Endodermal cell (in vitro differentiated cells): ENCODE measurements at places on chromosomes 1 and 21.

DNA sequence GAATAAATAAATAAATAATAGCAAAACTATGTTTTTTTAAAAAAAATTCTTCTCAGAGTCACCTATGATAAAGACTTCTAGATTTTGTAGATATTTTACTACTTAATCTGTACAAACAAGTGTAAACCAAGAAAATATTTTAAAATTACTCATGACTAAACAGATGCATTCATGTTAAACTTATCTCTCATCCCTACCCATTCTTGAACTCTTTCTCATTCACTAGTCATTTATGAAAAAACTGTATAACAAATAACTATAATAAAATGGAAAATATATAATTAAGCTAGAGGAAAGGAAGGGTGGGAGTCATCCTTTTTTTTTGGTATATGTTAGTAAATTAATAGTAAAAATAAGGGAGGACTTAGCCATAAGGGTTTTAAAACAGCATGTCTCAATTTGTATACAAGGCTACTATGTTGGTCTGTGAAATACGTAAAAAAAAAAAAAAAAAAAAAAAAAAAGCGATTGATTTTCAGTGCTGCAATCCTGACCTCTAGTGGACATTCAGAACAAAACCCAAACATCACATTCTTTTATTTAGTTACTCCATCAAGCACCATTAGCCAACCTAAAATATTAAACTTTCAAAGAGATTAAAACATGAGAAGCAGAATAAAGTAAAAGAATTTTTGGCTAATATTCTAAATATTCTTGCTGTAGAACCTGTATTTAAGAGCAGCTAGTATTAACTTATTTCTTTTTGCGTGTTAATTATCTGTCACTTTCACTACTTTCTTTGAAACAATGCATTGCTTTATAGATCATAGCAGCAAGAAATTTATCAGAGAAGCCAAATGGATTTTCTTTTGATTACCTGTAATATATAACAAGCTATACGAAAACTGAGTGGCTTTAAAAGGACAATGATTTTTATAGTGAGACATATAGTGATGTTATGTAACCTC is 255.8 kb upstream of the CACYBP start:
- no peak for DNase-seq

DNA sequence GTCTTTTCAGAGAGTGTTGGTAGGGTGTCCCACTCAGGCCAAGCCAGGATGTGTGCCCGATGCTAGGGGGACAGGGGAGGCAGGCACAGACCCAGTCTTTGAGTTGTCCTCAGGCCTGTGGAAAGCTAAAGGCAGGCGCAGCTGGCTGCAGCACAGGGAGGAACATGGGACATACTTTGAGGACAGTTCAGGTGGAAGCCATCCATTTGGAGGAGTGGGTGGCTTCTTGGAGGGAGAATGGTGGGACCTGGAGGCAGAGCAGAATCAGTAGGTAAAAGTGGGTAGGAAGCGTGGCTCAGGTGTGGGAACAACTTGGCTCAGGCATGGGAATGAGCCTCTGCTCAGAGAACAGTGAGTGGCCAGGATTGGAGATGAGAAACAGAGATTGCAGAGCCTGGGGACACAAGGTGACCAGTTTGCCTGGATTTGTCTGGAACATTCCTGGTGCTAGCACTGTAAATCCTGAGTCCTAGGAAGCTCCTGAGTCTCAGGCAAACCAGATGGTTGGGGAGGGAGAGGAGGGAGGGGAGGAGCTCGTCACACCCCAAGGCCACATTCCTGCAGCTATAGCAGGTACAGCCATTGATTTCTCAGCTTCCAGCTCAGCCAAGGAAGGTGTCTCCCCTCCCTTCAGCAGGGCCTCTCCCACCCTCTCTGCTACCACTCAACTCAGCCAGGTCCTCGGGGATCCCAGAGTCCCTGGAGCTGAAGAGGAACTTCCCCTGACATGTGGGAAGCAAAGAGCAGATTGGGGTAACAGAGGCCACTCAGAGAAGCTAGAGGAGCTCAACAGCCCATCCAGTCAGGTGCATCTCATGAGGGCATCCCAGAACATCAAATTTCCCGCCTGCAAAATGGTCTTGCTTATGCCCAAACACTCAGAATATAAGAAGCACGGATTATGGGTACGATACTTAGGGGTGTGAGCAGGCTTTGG is 65.2 kb upstream of the TINAGL1 start:
- DNase-seq, result peak; percentile 60

GRCh38 chr21:44521928-44522752 is 17.9 kb downstream of the KRTAP10-1 start:
- DNase-seq, result peak; percentile 57

DNA sequence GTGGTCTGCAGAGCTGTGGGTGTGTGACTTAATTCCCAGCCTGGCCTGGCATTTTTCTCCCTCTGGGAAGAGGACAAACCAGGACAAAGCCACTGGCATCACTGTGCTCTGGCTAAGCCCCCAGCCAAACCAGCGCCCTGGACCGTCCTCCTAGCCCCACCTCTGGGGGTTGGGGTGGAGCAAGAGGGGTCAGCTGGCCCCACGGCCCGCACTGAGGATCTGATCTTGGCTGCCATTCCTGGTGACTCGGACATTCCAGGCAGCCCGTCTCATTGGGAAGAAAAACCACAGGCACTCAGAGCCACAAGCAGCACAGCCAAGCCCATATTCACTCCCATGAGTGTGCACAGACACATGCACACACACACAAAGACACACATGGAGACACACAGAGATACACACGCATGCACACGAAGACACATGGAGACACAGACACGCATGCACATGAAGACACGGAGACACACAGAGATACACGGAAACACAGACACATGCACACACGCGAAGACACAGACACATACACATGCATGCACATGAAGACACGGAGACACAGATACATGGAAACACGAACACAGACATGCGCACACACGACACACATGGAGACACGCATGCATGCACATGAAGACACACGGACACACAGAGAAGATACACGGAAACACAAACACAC is 2.3 kb upstream of the MXRA8 start:
- peak; percentile 81 for DNase-seq

DNA sequence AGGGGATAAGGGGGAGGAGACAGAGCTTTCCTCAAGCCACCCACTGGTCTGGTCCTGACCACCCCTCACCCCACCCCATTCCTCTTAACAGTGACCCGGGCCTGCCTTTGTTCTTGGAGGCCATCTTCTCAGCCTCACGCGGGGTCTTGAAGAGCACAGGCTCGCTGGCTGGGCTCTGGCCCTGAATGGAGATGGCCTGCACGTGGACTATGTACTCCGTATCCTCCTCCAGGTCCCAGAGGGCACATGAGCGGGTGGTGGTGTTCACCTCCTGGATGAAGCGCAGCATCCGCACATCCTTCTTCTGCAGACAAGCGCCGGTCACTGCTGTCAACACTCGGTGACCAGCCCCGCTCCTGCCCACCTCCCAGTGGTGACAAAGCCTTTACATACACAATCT is 2.6 kb downstream of the FNDC5 start:
- DNase-seq, result no peak

- DNase-seq, result no peak
These were observed 32.4 kb downstream of the BCAR3 start for GRCh38 chr1:93649231-93649630.

DNA sequence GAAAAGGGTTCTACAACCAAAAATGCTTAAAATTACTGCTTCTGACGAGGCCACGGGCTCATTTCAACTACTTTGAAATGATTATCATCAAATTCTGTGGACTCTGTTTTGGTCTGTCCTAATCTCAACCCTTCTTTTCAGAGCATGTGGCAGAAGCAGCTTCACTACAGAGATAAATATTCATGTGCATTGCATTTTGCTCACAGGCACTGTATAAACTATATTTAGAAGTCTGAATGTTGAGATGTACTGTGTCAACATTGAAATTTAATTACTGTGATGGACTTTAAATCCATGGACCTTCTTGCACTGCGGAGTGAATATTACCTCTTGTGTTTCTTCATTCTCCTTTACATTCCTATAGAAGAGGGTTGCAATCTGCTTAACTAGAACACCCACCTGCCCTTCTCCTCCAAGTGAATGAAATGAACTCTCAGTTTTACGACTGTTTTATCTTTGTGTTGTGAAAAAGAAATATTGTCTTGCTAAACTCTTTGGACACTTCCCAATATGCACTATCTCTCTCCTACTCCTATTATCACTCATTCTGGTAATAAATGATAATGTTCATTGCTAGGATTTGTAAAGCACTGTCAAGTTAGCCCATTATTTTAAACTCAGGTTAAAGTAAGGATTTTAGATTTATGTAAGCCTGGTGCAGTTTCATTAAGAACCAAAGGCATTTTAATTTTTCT is 281.2 kb upstream of the ST6GALNAC5 start:
- DNase-seq, result no peak

DNA sequence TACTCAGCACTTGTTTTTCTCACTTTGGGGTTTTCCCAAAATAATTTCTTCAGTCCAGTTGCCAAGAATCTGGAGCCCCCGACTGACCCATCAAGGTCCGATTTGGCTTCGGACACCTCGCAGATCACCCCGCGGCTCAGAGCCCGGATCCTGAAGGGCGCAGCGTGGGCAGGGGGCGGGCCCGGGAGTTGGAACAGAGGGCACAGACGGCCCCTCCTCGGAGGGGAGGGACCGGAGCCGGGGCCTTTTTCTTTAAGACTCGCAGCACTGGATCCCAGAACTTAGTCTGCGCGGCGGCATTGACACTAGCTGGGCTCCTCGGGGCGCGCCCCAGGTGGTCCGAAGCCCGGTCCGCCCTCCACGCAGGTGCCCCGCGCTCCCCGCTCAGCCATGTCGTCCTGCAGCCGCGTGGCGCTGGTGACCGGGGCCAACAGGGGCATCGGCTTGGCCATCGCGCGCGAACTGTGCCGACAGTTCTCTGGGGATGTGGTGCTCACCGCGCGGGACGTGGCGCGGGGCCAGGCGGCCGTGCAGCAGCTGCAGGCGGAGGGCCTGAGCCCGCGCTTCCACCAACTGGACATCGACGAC is at the start of gene CBR3:
TSS of gene CBR3 (plus strand) at position 277 of the 588 bp plus-strand sequence. CDS start at position 391, 114 bp downstream.
- DNase-seq, result peak; percentile 55

DNA sequence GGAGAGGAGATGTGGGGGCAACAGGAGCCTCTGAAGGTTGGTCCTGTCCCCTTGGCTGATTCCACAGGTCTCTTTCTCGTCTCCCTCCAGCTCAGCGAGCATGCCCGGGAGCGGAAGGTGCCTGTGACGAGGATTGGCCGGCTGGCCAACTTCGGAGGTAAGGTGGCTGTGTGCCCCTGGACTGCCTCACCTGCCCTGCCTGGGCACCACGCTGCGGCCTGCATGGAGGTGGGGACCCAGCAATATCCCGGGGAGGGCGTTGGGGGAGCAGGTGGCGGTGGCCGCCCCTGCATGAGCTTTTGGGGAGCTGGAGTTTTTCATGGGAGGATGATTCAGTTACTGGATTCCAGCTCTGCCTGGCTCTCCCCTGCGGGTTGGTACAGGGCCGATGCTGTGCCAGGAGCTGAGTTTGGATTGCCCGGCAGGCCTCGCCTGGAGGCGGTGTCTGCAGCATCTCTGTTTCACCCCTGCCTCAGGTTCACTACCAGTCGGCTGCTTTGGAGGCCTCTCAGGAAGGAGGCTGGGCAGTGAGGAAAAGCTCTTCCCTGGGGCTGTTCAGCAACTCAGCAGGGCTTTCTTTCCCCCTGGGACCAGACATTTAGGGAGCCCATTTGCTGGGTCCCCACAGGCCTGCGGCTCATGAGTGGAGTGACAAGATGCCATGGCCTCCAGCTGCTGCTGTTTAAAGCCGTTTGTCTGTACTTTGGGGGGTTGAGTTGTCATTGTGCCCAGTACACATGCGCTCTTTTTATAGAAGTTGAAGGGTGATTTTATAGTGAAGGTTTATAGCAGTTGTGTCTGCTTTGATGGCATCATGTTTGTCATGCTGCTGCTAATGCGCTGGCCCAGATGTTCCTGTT is 25.7 kb downstream of the COQ8A start:
- DNase-seq, result no peak

DNA sequence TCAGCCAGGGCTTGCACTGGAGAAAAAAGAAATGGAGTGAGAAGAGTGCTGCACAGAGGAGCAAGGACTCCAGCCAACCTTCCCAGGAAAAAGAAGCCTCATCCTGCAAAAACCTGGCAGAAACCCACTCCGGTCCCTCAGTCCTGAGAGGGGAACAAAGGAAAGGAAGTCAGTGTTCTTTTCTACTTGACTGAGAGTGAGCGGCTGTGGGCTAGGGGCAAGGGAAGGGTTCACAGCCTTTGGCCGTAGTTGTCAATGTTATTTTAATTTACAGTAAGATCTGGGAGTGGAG is 8.9 kb upstream of the GOLT1A start:
- no peak for DNase-seq

DNA sequence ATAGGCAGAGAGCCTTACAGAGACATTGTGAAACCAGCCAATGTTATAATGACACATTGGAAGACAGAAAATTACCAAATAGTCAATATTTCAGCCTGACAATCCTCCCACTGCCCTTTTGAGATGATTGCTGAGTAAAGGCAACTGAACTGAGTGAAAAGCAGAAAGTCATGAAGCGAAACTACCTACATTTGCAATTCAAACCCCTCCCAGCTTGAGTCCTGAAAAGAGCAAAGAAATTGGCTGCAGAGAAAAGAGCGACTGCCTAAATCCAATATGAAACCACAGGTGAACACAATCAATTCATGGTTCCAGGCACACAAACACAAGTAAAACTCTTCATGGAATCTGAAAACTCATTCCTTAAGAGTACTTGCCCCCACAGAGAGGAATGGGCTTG is 143.4 kb upstream of the CHRM3 start:
- no peak for DNase-seq
